ENCODE measurements at places on chromosomes 11 and 22.

DNA sequence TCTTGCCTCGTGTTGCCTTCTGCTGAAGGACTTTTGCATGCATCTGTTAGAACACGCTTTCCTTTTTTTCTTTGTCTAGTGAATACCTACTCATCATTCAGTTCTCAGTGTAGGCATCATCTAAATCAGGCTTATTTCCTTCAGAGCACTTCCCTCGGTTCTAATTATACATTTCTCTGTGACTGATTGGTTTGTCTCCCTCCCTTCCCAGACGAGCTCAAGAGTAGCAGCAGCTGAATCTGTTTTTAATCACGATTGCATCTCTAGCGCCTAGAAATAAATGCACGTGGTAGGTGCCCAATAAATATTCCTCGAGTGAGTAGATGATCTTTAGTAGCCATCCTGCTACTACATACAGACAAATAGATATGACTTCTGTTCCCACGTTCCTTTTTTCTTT is 6.3 kb downstream of the CEP164 start:
- DNase-seq, result peak; percentile 55

DNA sequence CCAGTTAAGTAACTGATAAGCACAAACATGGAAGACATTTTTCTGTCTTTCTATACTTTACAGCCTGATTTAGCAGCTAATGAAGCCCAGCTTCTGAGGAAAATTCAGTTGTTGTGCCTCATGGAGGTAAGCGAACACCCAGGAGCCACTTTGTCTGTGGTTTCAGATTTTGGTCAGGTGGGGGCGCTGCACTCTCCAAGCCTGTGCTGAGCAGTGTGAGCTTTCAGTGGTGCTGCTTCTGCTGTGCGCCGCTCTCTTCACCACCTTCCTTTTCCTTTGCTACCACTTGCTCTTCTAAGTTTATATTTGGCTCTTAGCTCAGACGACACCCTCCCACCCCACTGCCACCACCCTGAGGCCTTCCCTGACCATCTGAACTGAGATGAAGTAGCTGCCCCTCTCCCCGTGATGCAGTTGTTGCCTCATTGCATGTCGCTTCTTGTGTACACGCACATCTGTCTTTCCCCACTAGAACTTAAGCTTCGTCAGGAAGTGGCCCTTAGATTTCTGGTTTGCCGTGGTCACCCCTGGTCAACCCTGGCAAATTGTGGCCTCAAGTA is 14.0 kb downstream of the PSMD13 start:
- DNase-seq, result no peak

- DNase-seq, result no peak
These were observed 188.9 kb downstream of the BRD1 start for GRCh38 chr22:49638788-49639187.

DNA sequence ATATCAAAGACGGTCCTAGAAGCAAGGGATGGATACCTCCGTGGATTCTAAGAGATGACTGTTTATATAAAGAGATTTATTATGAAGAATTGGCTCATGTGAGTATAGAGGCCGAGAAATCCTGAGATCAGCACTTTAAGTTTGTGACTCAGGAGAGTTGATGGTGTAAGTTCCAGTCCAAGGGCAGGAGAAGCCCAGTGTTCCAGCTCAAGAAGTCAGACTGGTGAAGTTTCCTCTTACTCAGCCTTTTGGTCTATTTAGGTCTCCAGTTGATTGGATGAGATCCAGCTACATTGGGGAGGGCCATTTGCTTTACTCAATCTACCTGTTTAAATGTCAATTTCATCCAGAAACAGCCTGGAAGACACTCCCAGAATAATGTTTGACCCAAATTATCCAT is 45.1 kb downstream of the TSPAN18 start:
- no peak for DNase-seq

GRCh38 chr11:75303544-75304224 is 47.8 kb downstream of the ARRB1 start:
- peak; percentile 88 for DNase-seq

- no peak for DNase-seq
These were observed 37.1 kb downstream of the TAF1D start for GRCh38 chr11:93704237-93704636.

DNA sequence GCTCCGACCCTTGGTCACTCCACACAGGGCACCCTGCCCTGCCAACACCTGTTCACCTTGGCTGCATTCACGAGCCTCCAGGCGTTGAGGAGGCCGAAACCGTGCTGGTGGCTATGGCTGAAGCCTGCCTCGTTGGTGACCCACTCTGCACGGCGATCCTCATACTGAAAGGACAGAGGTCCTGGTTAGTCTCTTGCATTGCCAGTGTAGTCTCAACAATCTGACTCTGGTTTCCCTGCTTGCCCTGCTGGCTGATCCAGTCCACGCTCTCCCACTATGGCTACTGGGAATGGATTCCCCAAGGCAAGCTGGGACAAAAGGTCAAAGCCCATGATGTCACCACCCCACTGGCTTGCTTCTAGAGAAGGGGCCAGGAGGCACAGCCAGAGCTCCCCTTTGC is 12.9 kb downstream of the PCSK7 start:
- DNase-seq, result no peak

DNA sequence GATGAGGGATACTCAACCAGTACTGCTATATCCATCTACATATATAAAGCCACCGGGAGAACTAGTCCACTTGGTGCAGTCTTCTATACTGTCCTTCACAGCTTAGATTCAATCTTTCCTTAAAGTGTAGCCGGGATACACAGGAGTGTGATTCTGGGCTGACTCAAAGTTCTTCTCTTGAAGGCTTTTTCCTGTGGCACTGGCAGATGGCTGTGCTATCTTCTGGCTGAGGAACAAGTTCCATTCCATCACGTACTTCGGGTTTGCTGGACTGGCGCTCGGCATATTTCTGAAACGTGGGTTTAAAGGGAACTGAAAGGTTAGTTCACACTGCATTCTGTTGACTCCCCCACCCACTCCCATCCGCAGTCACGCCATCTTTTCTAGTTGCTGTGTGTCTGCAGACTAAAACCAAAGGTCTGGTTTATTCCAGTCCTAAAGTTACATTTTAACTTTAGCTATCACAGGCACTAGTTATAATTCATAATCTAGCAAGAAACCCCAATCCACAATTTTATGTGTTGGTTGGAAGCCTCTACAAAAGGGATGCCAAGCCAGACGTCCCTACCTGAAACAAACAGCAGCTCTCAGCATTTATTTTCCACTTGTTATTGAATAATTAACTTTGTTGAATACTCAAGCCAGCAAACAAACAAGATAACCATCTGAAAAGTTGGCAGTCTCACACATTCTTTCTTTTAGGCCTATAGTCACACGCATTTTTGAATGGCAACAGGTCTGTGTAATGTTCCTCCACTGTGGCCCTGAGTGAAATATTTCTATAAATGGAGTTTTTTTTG is 7.5 kb upstream of the C11orf65 start:
- DNase-seq, result no peak

- no peak for DNase-seq
These were observed 13.6 kb upstream of the GALNT18 start for GRCh38 chr11:11635443-11635842.

DNA sequence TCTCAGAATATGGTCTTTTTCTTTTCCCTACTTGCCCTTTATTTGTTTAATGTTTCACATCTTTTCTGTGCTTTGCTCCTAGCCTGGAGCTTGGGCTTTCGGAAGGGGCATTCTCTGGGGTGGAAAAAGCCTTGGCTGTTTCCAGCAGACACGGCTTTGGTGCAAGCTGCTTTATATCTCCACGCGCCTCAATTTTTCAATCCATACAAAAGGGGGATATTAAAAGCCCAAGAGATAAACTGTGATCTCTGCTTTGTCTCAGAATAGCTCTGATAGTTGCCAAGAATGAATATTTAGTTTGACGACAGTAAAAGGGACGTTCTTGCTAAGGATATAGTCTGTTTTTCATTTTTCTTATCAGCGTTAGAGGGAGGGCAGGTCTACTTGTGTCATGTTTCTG is 194.0 kb upstream of the KIRREL3 start:
- DNase-seq, result no peak

DNA sequence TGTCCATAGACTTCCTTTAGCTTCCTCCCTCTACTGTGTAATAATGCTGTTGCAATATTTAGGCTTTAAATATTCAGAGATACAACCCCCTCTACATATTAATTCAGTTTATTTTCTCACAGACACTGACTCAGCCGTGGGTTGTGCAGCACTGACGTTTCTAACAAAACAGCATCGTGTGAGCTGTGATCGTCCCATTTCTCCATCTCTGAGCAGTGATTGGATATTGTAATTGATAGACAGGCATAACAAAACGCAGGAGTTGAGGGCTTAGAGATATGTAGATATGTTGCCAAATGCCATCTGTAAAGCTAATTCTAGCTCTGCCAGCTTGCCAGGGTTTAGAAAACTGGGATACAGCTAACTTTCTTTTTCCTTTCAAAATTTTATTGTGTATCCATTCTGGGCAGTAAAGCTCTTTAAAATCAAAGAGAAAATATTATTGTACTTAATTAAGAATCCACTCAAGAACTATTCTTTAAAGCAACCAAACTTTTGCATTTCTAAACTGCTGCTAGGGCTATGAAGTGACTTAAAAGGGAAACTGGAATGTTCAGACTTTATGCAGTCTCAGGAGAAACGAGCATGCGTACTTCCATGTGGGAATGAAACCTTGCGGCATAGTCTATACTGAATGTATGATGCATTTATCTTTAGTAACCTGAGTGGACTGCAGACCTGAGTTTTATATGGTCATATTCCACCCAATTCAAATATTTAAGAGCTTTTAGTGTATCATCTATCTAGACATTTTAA is 22.7 kb downstream of the BTBD10 start:
- peak; percentile 87 for DNase-seq

DNA sequence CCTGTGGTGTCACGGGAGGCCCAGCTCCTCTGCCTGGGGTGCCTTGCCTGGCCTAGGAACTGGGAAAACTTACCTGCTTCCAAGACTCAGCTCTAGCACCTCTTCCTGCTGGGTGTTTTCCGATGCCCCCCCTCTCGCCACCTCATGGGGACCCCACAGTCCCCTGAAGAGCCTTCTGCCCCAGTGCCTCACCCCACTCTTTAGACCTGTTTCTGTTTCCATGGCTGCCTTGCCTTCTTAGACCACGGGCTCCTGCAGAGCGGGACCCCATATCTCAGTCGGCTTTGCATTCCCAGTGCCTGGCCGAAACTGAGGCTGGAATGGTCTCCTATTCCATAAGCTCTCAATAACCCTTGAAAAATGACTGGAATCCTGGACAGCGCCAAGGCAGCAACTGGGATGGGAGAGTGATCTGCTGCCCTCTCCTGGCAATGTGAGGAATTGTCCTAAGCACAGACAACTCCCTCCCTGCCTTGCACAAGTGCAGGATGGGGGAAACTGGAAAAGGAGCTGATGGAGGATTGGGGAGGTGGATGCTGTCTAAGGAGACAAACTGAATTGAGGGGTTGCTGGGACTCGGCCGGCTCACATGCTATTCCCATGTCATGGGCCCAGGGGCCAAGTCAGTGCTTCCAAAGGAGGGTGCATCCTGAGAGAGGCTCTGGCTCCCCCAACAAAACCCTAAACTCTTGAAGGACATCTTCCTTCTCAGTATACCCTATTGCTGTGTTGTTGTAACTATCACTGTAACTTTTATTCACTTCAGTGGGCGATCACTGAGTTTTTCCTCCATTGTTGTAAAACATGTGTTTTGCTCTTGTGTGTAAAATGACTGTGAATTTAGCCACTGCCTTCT is 26.6 kb upstream of the IL17RA start:
- peak; percentile 67 for DNase-seq

GRCh38 chr11:57241353-57241972 is 4.4 kb upstream of the APLNR start:
- no peak for DNase-seq

GRCh38 chr11:112613051-112613972 is 347.9 kb upstream of the NCAM1 start:
- no peak for DNase-seq

GRCh38 chr11:48123934-48124755 is 92.5 kb upstream of the OR4B1 start:
- DNase-seq, result no peak

DNA sequence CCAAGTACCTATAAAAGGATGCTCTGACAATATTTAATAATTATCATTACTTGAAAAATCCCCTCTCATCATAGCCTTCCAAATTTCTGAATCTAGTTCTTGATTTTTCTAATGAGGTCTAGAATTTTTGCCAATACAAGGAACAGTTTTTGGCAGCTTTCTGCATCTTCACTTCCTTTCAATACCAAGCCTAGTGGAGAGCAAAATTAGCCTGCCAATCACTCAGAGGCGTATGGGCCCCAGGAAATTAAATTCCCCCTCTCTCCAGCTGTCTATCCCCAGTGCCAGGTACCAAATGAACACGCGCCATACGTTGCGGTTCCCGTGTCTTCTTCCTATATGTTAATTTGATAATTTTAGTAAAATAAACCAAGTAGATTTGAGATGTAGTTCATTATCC is 293.9 kb downstream of the NTM start:
- DNase-seq, result no peak

DNA sequence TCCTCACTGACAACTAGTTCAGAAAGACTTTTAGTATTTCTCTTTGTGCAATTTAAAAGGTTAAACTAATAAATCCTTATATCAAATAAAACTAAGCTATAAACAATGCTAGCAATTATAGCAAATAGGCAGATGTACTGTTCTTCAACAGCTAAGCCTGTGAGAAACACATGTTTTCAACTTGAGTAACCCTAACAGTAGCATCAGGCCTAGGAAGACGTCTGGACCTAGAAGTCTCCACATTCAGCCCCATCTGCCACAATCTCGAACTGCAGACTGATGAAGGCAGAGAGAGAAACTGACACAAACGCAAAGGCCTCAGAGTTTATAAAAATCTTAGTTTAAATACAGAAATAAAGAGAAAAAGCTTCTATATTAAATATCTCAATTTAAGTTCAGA is 2.5 kb downstream of the ST13 start:
- no peak for DNase-seq

GRCh38 chr22:36201630-36202319 is at the start of gene APOL4:
TSS of gene APOL4 (minus strand) at chr22:36201809. CDS start at chr22:36201734, 75 bp downstream.
- DNase-seq, result no peak

DNA sequence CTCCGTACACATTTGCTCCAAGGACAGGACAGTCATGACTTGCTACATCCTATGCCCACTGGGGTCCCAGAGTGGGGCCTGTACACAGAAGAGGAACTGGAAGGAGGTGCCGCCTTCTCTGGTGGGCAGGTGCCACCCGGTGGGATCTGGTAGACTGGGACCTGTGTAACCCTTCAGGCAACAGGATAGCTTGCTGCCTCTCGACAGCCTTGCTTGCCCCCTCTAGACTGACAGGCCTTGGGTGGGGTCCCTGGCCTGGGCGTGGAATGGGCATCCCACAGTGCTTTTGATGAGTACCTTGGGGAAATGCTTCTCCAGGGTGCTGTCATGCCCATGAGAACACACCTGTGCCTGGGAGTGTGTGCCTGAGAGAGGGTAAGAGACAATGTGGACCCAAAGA is 15.8 kb downstream of the SHANK3 start:
- DNase-seq, result no peak

GRCh38 chr11:120334894-120335462 is 1.2 kb upstream of the ARHGEF12 start:
- DNase-seq, result peak; percentile 81

GRCh38 chr22:40450616-40451015 is 80.2 kb downstream of the SGSM3 start:
- DNase-seq, result no peak

Data from putamen (tissue), 1 donor.